ENCODE measurements at places on chromosomes 1 and 21. TPM values are rescaled to one million over a fixed set of nuclear protein-coding genes. Genes with fewer than 3 reads are reported as not detected.

Gene LCE3B
- not detected for total RNA-seq

Gene MTR
- 22.2 TPM for total RNA-seq

Gene PLEKHO1
- 64.1 TPM for total RNA-seq

Gene SMCP
- total RNA-seq: not detected

Gene VTCN1
- total RNA-seq: not detected

Gene RIMS3
- total RNA-seq: 0.14 TPM

Gene CNKSR1
- total RNA-seq: not detected

Gene SELL
- 0.09 TPM for total RNA-seq

Gene PADI1
- under 0.01 TPM for total RNA-seq

Gene DNAJC6
- 0.14 TPM for total RNA-seq

Gene RNASEL
- total RNA-seq: 13.4 TPM

Gene PBXIP1
- total RNA-seq: 105 TPM

Gene IRF6
- 0.14 TPM for total RNA-seq

Gene IQCC
- total RNA-seq: 1.0 TPM

Gene ERICH3
- not detected for total RNA-seq

Gene CNN3
- total RNA-seq: 409 TPM

Gene C8B
- not detected for total RNA-seq

Gene KRTAP19-3
- not detected for total RNA-seq

Gene COL8A2
- 2.0 TPM for total RNA-seq

Gene PLA2G4A
- total RNA-seq: 28.4 TPM

Gene KMO
- total RNA-seq: not detected

Gene ARMH1
- total RNA-seq: 0.71 TPM

Gene CLDN19
- total RNA-seq: not detected

Gene KCNA2
- total RNA-seq: not detected

Gene LYPLA2
- 29.3 TPM for total RNA-seq

Gene TMEM61
- total RNA-seq: not detected

Gene TSPEAR
- not detected for total RNA-seq

Gene RGL1
- total RNA-seq: 33.9 TPM

Gene LACTBL1
- not detected for total RNA-seq

Gene AMY2B
- total RNA-seq: 2.7 TPM

Gene TMEM200B
- total RNA-seq: 13.4 TPM

Gene NBPF14
- total RNA-seq: 40.0 TPM

Gene AVPR1B
- total RNA-seq: not detected
